Panc1 (cell line): ENCODE measurements at places on chromosomes 7 and 10. TPM values are rescaled to one million over a fixed set of nuclear protein-coding genes. Genes with fewer than 3 reads are reported as not detected.

CDK6 gene
- 57.4 TPM for total RNA-seq

DNA sequence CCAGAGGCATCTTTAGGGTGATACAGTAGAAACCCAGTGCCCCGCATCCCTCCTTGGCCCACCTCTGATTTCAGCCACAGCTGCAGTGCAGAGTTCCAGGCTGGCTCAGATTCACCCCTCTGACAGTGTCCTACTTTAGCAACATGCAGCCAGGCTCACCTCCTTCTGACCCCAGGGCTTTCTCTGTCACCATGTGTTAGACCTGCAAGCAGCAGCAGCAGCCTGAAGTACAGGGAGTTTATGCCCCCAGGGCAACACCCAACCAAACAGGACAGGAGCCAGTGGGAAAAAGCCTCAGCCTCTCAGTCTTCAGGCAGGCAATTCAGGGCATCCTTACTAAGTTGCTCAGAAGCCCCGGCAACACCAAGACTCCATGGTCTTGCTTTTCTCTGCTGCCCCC lies 109.0 kb upstream of the PLXNA4 start:
- DNase-seq: no peak

FAM25A gene
- not detected for total RNA-seq

DNA sequence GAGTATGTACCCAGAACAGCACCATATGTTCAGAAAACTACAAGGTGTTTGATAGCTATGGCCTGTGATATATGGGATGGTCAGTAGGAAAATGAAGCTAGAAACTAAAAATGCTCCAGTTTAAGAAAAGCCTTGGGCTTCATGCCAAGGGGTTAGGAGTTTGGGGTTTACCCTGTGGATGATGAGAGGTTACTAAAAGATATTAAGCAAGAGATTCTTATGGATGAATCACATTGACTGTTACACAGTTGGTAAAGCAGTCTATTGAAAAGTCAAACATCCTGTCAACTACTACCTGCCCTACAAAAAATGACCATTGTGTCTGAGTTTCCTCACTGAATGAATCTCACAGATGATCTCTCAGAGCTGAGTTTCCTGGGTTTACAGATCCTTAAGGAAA lies 166.2 kb upstream of the INHBA start:
- no peak for DNase-seq

DNA sequence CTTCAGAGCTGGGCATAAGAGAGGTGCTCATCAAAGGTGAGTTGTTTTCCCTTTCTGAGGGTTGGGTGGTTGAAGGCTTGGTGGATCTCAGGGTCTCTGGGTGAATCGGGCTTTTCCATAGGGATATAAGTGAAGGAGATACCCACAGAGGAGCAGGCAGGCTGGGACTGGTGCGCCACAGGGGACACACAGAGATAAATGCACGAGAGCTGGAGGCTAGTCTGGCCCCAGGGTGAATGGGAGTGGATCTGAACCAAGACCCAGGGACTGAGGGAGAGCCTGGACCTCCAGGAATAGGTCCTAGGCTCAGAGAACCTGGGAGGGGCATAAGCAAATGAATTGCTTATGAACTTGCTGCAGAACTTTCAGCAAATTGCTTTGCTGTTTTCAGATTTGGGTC lies 61.5 kb downstream of the LRRC18 start:
- no peak for DNase-seq

GRCh38 chr7:36487756-36488336 lies 98.2 kb downstream of the ANLN start:
- peak; percentile 88 for DNase-seq

DNA sequence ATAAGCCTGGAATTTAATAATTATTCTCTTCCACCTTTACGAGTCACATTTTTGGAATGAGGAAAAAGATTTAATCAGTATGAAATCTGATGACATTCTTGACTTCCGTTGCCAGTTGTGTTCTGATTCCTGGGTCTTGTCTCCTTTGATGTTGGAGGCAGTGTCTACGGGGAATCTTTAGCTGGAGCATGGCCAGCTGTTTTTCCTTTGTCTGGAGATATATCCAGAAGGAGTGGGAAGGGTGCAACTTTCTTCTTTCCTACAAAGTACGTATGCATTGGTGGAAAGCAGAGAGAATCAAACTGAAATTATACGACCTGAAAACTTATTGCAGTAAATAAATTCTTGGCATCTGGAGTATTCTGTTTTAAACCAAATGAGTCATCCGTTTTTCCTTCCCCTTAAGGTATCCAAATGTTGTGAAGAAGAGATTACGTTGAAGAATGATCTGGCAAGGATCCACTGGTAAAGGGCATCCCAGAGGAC lies 6.9 kb upstream of the GNG11 start:
- no peak for DNase-seq

DNA sequence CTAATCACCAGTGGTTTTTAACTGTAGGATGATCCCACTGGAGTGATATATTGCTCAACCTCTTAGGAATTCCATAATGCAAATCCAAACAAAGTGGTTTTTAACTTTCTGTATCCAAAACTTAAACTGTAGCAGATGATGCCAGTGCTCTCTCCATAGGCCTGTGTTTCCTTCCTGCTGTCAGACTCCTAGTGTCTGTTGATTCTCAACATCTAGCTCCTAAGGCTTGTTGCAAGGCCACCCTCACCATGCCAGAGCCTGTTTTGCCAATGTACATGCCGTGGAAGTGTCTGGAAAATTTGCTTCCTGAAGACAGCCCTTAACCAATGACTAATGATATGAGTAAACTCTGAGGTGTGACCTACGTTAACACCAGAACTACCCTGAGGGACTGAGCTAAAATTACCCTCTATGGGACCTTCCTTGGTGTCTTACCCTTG lies 39.3 kb downstream of the C1GALT1 start:
- DNase-seq: peak; percentile 72
